ENCODE measurements at places on chromosomes 11 and 22. TPM values are rescaled to one million over a fixed set of nuclear protein-coding genes. Genes with fewer than 3 reads are reported as not detected.

DNA sequence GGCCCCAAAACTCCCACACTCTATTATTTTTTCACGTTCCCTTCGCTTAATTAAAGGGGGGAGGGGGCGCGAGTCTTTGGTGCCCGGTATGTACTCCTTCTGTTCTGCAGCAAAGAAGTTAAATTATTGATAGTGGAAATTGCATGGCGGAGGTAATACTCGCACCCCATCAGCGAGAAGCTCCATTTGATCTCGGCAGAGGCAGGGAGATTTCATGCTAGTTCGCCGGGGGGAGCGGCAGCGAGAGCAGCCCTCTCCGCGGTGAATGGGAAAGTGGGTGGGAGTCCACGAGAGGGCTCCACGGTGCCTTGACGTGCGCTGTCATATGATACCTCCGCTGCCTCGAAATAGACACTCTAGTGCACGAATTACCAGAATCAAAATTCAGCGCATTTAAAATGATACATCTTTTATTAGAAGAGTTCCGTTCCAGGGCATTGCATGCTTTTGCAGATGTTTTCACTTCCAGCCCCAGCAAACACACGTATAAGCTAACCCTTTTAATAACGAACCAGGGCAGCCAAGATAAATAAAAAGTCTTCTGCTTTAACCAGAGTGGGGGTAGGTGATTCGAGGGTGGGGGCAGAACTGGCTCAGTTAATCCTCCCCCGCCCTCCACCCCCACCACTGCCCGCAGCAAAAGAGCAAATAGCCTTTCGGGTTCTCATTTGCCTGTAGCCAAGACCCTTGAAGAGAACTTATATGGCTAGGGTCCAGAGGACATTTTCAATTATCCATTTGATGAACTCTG, 1.3 kb upstream of the BDNF start:
- DNase-seq, result no peak

- DNase-seq, result no peak
Measured at GRCh38 chr22:30843245-30843644, 125.3 kb downstream of the MORC2 start.

DNA sequence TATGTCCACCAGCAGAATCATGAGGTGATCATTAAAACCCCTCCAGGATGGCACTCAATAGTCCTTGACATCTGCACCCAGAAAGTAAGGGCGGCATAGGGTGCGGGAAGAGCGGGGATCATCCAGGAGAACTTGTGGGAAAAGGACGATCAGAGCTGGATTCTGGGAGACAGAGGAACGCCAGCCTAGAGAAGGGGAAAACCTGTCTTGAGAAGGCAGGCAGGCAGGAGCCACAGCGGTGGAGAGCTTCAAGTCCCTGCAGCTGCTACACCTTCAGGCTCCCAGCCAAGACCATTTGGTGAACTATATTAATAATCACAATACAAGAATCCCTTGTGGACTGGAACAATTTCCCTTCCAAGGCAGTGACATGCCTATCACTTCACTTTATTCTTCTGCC, 134.3 kb downstream of the BUD13 start:
- no peak for DNase-seq

- DNase-seq, result no peak
Measured at GRCh38 chr11:41984023-41984422, 524.6 kb upstream of the LRRC4C start.

DLG2 gene
- 4.2 TPM for total RNA-seq

UEVLD gene
- 17.8 TPM for total RNA-seq

- DNase-seq, result no peak
Measured at GRCh38 chr22:38963872-38964271, 6.5 kb downstream of the APOBEC3A start.

DNA sequence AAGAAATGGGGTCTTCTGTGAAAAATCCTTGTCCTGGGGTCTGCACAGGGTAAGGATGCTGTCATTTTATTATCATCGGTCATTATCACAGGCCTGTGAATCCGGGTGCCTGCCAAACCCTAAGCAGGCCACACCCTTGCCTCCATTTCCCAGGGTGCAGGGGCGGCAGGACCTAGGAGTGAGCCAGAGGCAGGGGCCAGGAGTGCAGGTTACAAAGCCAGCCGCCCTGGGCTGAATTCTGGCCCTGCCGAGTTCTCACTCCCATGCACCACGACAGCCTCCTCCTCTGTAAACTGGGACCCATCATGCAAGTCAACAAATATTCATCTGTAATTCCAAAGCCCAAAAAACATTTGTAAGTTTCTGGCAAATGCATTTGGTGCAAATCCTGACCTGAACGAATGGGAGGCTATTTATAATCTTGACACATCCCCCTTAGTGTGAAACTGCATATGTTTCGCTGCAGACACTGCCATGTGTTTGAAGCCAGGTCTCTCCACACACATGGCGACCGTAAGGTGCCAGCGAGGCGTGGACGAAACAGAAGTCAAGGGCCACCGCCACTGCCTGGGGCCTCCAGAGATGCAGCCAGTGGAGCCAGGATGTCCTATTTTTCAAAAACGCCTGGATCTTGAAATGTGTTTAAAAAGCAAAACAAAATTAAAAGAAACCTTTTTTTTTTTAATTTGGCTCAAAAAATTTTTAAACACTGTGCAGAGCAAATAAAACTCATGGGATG, 6.7 kb downstream of the CD5 start:
- DNase-seq, result no peak
